ENCODE measurements at places on chromosomes 16 and 17.
A peak's percentile ranks its signal among the peaks of the same experiment; 100 is the strongest.

GRCh38 chr17:62965174-62965685 lies 805 bp upstream of the TANC2 start:
- peak; percentile 40 for DNase-seq

DNA sequence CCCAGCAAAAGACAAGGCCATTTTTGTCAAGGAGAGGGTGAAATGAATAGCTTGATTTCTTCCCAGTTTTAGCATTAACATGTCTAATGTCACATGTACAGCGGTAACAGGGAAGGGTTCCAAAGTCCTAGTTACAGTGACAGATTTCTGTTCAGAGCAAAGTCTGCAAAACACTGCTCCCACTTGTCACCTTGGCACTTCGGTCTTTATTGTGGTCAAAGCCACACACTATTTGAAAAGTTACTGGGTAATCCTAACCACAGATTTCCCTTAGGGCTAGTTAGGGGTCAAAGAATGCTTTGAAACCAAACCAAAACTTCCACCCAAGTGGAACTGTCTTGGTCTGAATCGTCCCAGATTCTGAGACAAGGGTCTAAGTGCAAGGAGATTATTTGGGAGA lies 455.6 kb downstream of the HS3ST3B1 start:
- DNase-seq, result no peak

GRCh38 chr16:88482630-88483391 lies 29.7 kb downstream of the ZFPM1 start:
- DNase-seq, result no peak

DNA sequence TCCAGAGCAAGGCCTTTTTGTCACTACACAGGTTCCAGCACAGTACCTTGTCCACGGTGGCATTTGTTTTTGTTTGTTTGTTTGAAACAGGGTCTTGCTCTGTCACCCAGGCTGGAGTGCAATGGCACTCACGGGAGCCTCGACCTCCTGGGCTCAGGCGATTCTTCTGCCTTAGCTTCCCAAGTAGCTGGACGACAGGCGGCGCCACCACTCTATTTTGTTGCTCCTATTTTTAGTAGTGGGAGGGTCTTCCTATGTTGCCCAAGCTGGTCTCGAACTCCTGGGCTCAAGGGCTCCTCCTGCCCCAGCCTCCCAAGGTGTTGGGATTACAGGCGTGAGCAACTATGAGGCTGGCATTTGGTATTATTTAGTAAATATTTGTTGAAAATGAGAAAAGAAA lies 10.3 kb downstream of the MRC2 start:
- DNase-seq, result no peak

GRCh38 chr16:51641191-51641765 lies 490.2 kb upstream of the SALL1 start:
- DNase-seq, result no peak

- no peak for DNase-seq
Observed at GRCh38 chr16:87826798-87827587, 42.3 kb downstream of the SLC7A5 start.

DNA sequence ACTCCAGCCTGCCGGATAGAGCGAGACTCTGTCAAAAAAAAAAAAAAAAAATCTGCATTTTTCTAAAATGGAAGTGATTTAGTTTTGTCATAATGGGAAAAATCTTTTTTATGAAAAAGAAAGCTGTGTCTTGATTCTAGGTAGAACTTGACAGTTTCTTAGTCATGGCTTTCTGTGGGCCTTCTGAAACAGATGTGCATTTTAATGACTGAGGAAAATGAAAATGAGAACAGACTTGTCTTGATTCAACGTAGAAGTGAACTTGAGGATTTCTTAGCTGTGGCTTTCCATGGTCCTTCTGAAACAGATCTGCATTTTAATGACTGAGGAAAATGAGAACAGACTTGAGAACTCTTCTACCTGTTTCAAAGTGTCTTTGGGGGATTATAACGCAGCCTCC lies 171.7 kb downstream of the VPS53 start:
- no peak for DNase-seq

DNA sequence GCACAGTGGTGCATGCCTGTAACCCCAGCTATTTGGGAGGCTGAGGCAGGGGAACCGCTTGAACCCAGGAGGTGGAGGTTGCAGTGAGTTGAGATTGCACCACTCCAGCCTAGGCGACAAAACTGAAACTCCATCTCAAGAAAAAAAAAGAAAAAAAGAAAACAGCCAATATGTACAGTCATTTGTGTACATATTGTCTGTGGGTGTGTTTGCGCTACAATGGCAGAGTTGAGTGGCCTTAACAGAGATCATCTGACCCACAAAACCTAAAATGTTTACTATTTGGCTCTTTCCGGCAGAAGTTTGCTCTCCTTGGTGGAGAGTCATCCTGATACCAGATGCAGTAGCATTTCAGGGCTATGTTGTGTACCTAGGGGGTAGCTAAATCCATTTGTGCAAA lies 57.9 kb downstream of the ARSG start:
- no peak for DNase-seq

GRCh38 chr17:41067281-41067680 lies 1.6 kb upstream of the KRTAP2-4 start:
- DNase-seq, result no peak

GRCh38 chr17:69390795-69391501 lies 23.5 kb upstream of the MAP2K6 start:
- no peak for DNase-seq

DNA sequence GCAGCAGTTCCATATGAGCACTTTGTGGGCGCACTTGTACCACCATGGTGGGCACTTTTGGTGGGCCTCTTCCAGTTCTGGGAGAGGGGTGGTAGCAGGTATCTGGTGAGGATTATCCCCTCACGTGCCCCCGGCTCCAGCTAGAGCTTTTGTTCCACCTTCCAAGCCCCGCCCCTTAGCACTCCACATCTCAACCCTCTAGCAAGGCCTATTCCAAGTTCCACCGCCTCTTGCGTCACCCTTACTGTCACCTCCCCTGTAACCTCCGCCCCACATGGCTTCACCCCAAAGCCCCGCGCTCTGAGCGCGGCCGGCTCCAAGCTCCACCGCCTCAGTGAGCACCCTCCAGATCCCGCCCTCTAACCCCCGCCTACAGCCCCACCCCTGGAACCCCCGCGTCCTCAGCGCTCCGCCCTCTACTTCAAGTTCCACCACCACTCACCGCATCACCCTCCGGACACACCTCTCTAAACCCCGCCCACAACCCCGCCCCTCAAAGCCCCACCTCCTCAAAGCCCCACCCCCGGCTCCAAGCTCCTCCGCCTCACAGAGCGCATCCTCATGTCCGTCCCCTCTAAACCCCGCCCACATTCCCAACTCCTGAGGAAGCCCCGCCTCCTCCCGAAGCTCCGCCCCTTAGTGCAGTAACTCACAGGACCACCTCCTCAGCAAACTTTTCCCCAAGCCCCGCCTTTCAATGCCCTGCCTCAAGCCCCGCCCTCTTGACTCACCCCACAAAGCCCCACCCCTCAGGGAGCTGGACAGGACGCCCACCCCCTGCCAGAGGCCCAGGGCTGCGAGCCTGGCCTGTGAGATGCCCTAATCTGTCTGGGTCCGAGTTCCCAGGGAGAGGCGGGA lies 11.1 kb downstream of the SCN4A start:
- peak; percentile 9 for DNase-seq

GRCh38 chr17:41787021-41787418 lies 509 bp upstream of the JUP start:
- DNase-seq, result no peak

GRCh38 chr17:15957608-15958307 lies 12.8 kb downstream of the ADORA2B start:
- DNase-seq, result no peak

- no peak for DNase-seq
Observed at GRCh38 chr17:28033972-28034714, 8.3 kb upstream of the NLK start.

DNA sequence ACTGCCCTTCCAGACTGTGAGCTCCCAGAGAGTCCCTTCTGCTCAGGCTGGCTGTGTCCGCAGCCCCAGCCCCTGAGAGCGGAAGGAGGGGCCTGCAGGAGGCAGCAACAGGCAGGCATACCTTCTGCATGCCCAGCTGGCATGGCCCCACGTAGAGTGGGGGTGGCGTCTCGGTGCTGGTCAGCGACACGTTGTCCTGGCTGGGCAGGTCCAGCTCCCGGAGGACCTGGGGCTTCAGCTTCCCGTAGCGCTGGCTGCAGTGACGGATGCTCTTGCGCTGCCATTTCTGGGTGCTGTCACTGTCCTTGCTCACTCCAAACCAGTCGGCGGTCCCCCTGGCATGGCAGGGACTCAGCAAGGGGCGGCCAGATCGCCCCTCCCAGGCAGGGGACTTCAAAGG lies 9.0 kb downstream of the RHBDF1 start:
- DNase-seq, result no peak

DNA sequence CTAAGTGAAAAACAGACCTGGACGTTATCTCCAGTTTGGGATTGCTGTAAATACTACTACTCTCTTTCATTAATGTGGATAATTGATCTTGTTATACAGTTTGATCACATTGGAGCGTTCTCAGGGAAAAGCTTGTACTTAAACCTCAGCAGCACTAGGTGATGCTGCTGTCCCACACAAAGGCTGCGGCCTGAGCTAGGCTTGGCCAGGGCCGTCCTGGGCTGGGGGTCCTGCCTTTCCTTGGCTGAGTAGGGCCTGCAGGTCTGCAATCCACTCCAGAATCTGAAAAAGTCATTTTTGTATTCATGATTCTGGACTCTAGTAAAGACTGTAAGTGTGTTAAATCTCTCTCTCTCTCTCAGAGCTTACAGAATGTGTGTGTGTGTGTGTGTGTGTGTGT lies 23.7 kb upstream of the PMFBP1 start:
- no peak for DNase-seq

DNA sequence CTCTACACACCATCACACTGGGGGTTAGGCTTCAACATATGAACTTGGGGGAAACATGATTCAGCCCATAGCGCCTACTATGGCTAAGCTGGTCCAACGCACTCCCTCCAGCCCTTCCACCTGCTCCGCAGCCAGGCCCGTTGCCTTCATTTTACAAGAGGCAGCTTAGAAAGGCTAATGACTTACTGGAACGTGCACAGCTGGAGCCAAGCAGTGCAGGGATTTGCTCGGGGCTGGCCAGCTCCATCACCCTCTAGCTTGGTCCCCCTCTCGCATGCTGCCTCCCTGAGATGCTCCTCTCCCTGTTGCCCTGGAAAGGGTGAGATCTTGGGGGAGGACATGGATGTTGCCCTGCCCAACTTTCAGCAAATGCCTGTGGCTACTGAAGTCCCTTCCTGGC lies 2.8 kb upstream of the CACNG1 start:
- DNase-seq, result no peak

GRCh38 chr17:81401723-81402529 lies 6.7 kb downstream of the BAHCC1 start:
- no peak for DNase-seq

DNA sequence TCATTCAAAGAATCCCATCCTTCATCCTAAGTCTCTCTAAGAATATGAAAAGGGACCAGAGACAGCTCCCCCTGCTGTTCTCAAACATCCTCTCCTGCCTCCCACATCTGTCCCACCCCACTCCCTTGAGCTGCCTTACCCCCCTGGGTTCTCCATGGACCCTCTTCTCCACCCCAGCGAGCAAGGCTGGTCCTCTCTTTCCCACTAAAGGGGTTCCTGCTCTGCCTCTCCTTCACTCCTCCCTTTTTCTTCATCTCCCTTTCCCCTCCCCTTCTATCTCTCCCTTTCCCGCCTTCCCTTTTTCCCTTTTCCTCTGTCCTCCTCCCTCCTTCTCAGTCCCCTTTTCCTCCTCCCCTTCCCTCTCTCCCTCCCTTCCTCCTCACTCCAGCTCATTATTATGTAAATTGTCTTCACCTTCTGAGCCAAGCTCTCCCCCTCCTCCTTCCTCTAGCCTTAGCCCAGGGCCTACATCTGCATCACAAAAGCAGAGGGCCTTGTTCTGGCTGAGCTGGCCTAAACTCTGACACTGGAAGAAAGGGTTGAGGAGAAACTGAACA lies 90.0 kb downstream of the GNAO1 start:
- no peak for DNase-seq

DNA sequence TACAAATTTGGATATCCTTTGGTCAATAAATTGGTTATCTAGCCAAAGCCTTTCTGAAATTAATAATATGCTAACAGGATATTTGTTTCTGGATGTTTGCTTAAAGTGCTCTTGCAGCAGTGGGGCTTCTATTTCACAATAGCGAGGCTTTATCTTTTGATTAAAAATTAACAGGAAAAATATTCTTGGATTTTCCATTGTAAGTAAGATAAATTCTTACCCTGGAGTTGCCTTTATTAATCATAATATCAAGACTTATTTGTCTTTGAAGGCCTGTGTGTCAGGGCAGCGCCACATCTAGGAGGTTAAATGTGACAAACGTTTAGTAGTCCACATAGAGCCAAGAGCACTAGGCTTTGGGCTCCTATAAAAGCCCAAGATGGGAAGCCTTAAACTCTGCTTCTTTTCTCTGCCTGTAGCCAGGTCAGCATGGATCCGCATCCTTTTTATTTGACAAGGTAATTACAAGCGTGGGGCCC lies 5.3 kb downstream of the TMEM97 start:
- DNase-seq, result no peak

- DNase-seq, result no peak
Observed at GRCh38 chr16:52643006-52643405, 96.1 kb upstream of the TOX3 start.

DNA sequence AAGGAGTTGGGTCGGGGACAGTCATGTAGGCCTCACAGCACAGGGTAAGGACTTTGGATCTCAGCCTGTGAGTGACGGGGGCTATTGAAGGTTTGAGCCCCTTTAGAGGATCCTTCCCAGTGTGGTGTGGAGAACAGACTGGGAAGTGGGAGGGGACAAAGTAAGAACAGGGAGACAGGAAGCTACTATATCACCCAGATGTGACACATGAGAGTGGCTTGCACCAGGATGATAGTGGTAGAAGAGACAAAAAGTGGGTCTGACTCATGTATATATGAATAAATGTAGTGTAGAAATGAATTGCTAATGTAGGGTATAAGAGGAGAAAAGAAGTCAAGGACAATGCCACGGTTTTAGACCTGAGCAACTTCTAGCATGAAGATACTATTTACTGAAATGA lies 4.5 kb downstream of the NUP93 start:
- no peak for DNase-seq

GRCh38 chr16:53433509-53433908 lies 762 bp upstream of the RBL2 start:
- DNase-seq, result no peak

DNA sequence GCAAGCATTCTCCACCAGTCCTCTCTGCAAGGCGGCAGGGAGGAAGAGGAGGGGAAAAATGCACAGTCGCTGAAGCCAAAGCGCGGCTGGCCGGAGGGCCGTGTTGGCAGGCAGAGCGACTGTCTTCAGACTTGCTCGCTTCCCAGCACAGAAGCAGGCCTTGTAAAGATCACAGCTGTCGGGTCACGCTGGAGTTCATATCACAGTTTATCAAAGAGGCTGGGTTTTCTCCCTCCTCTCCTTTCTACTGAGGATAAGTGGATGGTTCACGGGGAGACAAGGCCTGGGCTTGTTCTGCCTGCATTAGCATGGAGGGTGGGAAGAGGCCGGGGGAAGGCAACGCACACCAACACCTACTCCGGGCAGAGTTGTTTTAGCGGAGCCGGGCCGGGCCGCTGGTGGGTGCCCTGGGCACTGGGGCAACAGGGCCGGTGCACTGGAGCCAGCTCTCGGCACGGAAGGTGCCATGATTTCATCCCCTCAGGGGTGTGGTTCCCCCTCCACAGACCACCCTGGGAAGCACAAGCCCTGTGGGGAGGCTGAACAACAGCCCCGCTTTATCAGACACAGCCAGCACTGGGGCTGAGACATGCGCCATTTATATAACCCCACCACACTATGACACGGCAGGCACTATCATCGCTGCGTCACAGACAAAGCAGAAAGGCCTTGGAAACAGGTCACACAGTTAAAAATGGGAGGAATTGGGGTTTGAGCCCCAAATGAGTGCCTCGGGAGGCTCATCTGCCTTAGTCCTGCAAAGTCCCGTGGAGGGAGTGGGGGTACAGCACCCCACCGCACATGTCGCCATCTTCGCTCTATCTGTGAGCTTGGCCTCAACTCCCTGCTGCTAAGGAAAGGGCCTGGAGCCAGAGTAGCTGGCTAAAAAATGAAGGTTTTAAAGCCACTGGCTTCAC lies 40.3 kb upstream of the MTSS2 start:
- no peak for DNase-seq

Data from activated CD4-positive, alpha-beta T cell treated with anti-CD3 and anti-CD28 coated beads, Interleukin-2, amount 50 U/mL, for 1 hour (primary cell).